ENCODE measurements at places on chromosomes 11 and 22.

DNA sequence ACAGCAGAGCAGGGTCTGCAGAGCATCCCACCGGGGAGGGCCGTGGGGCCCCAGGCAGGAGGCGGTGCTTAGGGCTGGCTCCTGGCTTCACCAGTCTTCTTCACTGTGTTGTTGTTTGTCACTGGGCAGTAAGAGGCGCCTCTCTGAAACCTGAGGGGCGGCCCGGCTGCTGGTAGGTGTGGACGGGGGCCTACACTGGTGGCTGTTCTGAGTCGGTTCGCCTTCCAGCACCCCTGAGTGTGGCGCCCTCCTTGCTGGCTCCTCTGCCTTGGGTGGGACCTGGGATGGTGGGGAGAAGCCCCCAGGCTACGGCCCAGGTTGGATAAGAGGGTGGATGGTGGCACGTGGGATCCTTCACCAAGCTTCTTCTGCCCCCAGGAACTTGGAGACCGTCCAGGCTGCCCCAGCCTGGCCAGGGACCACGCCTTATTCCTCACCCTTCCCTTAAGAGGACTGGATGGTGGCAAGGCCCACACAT, 10.4 kb upstream of the GRAMD4 start:
- no peak for DNase-seq

DNA sequence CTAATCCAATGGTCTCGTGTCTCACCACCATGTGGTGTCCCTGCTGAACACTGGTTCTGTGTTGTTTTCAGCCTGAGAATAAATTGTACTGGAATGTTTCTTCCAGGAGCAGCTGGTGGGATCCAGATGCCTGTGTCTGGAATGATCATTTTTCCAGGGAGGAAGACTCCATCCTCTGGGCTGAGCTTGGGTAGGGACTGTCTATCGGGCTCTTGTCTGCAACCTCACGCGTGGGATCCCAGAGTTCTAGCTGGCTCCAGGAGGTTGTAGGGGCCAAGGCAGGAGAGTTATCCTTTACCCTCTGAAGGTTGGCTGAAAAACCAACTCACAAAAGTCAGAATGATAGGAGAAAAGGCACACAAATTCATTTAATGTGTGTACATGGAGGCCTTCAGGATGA, 144.1 kb upstream of the B3GAT1 start:
- no peak for DNase-seq

- DNase-seq: no peak
Observed at GRCh38 chr22:39940757-39941305, 19.4 kb upstream of the TMA7B start.

- no peak for DNase-seq
Observed at GRCh38 chr11:99887481-99887880, 799.6 kb upstream of the ARHGAP42 start.

DNA sequence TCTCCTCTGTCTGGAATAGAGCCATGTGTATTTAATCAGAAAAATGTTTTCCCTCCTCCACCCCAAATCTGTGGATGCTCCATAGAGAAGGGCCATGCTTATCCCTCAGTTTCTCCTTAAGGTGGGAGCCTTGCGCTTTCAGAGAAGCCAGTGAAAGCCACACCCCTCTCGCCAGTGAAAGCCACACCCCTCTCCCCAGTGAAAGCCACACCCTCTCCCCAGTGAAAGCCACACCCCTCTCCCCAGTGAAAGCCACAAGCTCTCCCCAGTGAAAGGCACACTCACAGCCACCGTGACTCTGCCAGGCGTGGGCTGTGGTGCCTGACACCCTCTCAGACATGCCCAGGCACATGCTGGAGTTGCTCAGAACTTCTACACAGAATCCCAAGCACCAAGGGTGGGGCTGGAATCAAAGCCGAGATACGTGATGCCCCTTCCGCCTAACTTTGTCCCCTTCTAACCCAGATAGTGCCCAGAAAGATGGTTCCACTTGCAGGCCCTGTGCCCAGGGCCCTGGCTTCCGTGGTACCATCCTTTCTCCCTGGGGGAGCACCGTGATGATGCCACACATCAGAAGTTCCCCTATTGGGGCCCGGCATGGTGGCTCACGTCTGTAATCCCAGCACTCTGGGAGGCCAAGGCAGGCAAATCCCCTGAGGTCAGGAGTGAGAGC, 16.5 kb upstream of the PRR5 start:
- no peak for DNase-seq

DNA sequence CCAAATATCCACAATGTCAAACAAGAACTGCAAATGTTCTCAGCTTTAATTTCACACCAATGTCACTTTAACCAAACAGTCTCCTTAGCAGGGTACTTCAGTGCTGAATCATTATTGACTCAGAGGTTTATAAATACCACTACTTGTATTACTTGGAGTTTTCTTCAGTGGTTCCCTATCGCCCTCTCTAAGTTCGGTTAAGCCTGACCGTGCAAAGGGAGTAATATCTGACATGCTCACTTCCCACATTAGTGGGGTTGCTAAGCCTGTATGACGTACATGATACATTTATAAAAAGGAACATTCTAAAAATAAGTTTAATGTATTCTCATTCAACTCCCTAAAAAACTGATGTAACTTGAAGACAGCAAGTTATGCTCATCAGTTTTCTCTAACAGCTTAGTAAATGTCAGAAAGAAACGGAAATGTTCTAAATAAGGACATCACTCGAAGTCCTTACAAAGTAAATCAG, 93.1 kb upstream of the ZC3H12C start:
- DNase-seq: peak; percentile 72

DNA sequence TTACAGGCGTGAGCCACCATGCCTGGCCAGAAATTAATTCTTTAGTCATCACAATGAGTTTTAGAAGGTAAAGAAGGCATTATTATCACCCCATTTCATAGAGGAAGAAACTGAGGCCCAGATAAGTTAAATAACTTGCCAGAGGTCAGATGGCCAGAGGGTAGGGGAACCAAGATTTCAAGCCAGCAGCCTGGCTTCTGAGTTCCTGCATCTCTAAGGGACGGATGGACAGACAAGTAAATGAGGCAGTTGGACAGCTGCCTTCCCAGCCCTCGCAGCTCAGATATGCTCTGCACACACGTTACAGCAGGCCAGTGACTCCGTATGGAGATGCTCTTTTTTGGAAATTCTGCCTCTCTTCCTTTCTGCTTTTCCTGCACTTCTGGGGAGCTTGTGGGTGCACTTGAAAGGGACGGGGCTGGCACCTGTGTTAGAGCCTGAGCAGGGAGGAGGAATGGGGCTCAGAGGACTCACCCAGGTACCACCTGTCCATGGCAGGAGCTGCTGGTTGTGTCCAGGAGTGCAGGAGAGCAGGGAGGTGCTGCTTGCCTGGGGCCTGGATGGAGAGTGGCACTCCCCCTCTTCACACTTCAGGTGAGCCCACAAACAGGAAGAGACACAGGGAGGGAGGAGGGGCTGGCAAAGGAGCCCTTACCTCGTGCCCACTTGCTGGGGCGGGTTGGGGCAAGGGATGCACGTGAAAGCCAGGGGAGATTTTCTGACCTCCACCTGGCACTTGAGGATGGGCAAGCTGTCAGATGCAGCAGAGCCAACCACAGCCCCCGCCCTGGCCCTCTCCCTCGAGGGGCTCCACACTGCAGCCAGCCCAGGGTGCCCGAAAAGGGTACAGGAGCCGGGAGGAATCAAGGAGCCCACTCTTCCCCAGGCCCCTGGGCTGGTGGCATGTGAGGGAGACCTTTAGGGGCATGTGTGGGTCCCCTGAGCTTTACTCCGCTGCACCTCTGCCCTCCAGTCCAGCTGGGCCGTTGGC, 3.3 kb upstream of the FXYD2 start:
- no peak for DNase-seq

- DNase-seq: no peak
Observed at GRCh38 chr11:46633291-46634217, 16.2 kb downstream of the ATG13 start.

DNA sequence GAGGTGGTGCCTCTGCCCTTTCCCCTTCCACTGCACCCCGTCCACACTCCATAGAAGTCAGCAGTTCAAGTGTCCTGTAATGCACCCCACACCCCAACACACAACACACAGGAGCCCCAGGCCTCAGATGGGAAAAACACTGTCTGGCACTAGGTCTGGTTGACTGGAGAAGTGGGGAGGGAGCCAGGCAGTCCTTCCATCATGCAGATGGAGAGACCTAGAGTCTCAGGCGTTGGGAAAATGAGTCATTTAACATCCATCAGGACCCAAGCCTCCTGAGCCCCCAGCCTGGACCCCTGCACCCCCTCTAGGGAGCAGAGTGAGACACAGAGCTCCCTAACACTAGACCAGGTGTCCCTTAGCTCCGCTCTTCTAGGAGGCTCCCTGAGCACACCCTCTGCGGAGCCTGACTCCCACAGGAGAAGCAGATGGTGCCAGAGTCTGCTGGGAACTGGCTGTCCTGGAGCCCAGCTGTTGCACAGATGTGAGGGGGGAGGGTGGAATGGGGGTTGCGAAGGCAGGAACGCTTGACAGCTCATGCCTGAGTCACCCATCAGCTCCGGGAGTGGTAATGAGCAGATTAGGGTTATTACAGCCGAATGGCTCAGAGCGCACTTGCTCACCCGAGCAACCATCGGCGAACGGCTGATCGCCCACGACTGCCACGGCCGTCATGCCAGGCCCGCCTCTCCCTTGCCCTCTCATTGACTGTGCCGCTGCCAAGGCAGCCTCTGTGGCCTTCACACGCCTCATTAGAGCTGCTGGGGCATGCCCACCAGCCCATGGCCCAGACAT, 22.1 kb upstream of the SYT7 start:
- DNase-seq: peak; percentile 89

GRCh38 chr11:75547617-75548058, 14.4 kb upstream of the SERPINH1 start:
- DNase-seq: no peak

DNA sequence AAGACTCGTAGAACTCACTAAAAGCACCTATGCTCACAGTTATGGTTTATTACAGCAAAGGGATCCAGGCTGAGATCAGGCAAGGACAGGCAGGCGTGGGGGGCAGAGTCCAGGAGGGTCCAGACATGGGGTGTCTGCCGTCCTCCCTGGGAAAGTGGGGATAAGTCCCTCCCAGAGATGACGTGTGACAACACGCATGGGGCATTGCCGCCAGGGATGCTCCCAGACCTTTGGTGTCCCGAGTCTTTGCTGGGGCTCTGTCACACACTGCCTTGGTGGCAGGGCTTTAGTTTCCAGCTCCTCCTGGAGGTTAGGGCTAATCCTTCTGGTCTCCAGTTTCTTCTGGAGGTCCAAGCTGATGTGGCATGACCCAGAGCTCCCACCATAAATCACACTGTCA, 226.7 kb downstream of the CTTN start:
- no peak for DNase-seq

- DNase-seq: no peak
Observed at GRCh38 chr11:92826136-92826535, 143.3 kb upstream of the MTNR1B start.

DNA sequence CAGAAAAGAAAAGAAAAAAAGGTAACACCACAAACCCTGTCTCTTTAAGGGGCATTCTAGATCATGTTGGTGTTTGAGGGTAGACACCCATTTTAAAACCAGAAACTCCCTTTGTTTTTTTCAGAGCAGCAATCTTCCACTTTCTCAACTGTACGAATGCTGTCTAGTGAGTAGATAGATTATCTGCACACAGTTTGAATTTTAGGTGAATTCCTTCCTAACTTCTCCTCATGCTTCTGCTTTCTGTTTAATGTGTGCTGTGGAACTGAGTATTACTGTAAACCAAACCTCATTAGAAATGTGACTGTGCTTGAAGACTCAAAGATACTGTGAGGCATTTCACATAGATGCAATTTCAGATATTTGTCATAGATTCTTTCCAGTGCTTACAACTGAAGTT, 102.4 kb downstream of the PRMT3 start:
- no peak for DNase-seq

DNA sequence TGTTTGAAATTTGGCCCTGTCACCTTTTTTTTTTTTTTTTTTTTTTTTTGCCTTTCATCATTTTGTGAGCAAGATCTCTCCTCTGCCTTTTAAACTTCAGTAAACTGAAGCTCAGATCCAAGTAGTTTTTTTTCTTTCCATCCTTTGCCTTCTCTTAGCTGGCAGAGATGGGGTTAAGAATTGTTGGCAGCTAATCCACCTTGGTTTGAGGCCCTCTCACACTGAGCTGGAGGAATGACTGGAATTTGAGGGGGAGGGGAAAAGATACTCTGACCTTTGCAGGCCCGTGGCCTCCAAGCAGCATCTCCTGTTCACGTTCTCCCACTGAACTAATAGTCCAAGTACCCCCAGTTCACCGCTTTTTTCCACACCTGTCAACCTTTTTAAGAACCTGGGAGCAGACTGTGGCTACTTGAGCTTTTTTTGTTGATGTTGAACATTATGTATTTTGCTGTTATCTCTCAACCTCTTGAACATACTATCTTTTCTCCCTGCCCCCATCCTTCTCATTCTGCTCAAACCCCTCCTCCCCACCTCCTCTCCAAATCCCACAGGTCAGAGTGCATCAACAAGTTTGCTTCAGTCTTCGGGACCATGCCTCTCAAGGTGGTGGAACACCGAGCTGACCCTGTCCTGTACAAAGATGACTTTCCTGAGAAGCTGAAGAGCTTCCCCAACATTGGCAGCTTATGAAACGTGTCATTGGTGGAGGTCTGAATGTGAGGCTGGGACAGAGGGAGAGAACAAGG, 66.2 kb downstream of the ALX4 start:
- no peak for DNase-seq

- DNase-seq: no peak
Observed at GRCh38 chr22:23536821-23537345, 43.2 kb downstream of the IGLL1 start.

GRCh38 chr22:30826670-30827355, 132.1 kb downstream of the OSBP2 start:
- no peak for DNase-seq

- DNase-seq: no peak
Observed at GRCh38 chr22:27493796-27494195, 307.8 kb downstream of the MN1 start.

- no peak for DNase-seq
Observed at GRCh38 chr22:49967706-49968208, 7.2 kb downstream of the PIM3 start.

DNA sequence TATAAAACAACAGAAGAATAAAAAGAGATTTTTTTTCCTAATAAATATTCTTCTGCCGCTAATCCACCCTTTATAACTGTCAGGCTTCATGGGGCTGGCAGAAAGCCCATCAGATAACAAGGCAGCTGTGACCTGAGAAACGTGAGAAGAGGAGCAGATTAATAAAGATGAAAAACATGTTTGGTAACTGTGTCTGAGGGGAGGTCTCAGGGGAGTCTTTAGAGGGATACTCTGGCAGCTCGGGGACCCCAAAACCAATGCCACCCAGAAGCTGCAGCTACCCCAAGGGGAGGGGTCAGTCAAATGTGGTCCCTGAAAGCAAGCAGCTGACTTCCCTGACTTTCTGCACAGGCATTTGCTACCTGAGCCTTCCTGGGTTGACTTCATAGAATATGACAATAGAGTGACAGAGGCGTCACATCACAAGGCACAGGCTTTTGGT, 48.4 kb upstream of the POU2AF1 start:
- no peak for DNase-seq
